Germinal center (tissue), 1 donor: ENCODE measurements at places on chromosomes 6 and 20.

DNA sequence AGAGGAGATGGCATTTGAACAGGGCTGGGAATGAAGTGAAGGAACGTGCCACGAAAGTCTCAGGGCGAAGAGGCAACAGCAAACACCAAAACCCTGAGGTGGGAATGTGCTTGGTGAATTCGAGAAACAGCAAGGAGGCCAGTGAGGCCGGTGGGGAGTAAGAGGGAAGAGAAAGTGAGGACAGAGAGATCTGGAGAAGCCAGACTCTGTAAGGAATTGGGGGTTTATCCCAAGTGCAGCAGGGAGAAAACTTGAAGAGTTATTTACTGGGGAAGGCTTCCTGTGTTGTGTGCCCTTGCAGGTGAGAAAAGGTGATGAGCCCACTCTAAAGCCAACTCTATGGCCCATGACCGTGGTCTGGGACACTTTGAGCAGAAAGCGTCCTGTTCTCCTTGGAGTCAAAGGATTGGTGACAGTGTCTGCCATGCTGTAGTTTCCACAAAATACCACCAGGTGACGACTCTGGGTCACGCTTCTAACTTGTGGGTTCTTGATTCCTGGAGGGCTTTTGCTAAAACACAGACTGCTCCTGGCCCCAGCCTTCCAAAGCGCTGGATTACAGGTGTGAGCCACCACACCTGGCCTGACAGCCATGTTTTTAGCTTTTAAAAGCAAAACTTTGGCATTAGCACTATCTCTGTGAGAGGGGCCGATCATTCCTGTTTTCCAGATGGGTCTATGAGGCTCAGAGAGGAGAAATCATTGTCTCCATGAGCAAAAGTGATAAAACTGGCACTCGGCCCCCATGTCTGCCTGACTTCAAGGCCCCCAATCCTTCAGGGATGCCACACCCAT, 18.0 kb upstream of the CSNK2A1 start:
- DNase-seq = peak; percentile 54

- no peak for DNase-seq
Observed at GRCh38 chr20:24685736-24686135, 216.3 kb downstream of the SYNDIG1 start.

DNA sequence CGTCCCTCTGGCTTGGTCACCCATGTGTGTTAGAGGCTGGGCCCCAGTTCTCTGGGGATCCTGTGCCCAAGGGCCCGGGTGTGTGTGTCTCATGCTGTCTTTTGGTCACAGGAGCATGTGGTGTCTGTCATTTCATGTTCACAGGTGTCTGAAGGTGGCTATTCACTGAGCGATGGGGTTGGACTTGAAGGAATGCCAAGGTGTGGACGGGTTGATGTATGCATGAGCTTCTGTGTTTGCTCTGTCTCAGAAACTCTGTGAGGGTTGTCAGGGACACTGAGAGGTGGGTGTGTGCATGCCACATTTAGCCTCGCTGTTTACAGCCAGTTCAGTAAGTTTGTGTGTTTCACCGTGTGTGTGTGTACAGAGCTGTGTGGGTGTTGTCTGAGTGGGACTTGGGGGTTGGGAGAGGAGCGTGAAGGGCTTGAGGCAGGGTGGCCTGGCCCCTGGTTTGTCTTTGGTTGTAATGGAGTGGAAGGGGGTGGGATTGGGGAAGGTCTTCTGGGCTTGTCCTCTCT, 1.2 kb downstream of the DDR1 start:
- peak; percentile 12 for DNase-seq

DNA sequence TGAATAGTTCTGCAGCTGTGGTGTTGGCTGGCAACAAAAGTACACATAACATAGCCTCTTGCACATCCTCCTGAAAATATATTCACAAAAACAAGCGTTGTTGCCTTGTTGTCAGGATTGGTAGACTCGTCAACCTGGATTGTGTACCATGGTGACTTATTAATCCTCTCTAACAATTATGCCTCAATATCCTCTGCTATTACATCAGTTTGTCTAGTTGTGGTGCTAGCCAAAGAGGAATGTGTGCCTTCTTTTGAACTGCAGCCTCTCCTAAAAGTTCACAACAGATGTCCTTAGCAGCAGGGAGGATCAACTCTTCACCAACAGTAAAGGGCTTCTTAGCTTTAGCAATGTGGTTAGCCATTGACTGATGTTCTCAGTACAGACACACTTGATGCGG, 3.6 kb upstream of the SF3B5 start:
- DNase-seq = no peak

DNA sequence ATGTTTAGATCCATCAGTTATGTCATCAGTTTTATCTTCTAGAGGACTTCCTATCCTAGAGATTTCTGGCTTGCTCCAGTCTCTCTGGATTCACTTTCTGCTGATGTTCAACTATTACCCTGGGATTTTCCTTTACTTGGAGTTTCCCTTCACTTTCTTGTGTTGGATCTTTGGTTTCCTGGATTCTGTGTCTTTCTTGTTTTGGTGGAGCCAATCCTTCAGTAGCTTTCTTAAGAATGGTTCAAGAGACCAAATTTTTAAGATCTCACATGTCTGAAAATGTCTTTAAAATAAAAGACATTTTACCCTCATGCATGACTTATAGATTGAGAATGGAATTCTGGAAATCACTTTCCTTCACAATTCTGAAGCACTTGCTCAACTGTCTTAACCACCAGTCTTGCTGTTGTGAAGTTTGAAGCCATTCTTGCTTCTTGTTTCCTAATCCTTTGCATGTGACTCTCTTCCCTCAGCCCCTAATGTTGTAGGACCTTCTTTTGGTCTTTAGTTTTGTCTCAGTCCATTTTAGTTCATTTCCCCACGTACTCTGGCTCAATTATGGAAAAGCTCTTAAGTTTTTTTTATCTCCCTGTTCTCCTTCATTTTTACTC, 87.9 kb downstream of the ARID1B start:
- no peak for DNase-seq

- DNase-seq = peak; percentile 12
Observed at GRCh38 chr6:88174906-88175305, 8.8 kb upstream of the CNR1 start.

DNA sequence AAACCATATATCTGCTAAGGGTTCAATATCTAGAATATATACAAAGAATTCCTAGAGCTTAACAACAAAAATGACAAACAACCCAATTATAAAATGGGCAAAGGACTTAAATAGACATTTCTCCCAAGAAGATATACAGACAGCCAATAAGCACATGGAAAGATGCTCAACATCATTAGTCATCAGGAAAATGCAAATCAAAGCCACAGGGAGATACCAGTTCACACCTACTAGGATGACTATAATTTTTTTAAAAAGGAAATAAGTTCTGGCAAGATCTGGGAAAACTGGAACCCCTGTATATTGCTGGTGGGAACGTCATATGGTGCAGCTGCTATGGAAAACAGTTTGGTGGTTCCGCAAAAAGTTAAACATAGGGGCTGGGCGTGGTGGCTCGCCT, 116.2 kb upstream of the MYL9 start:
- no peak for DNase-seq

DNA sequence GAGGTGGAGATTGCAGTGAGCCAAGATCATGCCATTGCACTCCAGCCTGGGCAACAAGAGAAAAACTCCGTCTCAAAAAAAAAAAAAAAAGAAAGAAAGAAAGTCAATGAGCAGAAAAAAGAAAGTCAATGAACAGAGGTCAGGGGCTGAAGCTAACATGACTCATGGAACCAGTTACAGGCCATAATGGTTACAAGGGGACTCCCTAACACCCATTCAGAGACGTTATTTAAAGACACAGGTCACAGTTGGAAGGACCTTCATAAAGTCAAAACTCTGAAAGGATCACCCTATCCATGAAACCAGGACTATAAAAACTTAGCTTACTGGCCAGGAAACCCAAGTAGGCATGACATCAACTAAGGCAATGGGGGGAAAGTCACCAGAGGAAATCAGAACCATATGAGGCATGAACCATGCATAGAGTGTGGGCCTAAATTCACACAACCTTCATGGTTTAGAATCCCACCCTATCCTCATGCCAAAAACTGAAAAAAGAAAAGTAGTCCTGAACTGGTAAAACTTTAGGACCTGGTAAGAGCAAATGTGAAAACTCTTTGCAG, 18.2 kb downstream of the FBXL4 start:
- DNase-seq = no peak

- DNase-seq = no peak
Observed at GRCh38 chr20:20230741-20231140, 137.2 kb upstream of the INSM1 start.
